Daoy (cell line): ENCODE measurements at places on chromosomes 11 and 22. TPM values are rescaled to one million over a fixed set of nuclear protein-coding genes. Genes with fewer than 3 reads are reported as not detected.

The NLRP14 gene
- 0.48 and 0.63 TPM in 2 replicates for total RNA-seq

GRCh38 chr11:85685820-85686459, at the start of gene CCDC89:
Gene CCDC89, minus strand, starts transcription at chr11:85686195. Its CDS starts 65 bp downstream, at chr11:85686130.
- peak; percentile 89 for DNase-seq

The GLB1L2 gene
- 12.6 and 13.4 TPM in 2 replicates for total RNA-seq

DNA sequence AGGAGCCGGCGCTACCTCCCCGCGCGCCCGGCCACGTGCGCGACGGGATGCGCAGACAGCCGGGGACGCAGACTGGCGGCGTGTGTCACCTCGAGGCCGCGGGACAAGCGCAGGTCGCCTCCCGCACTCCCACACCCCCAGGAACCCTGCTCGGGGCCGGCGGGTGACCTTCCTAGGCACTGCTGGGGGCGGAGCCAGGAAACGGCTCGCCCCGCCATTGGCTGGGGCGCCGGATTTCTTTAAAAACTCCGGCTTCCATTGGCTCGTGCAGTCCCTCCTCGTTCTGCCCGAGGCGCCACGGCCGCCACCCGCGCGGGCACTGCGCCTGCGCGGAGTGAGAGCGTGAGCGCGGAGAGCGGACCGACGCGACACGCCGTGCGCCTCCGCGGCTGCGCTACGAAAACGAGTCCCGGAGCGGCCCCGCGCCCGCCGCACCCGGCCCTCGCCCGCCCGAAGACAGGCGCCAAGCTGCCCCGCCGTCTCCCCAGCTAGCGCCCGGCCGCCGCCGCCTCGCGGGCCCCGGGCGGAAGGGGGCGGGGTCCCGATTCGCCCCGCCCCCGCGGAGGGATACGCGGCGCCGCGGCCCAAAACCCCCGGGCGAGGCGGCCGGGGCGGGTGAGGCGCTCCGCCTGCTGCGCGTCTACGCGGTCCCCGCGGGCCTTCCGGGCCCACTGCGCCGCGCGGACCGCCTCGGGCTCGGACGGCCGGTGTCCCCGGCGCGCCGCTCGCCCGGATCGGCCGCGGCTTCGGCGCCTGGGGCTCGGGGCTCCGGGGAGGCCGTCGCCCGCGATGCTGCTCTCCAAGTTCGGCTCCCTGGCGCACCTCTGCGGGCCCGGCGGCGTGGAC, at the start of gene PIM3:
Gene PIM3 (plus strand): TSS at position 614 of the 846 bp plus-strand sequence. CDS start 176 bp downstream, at position 790.
- DNase-seq: peak; percentile 97

DNA sequence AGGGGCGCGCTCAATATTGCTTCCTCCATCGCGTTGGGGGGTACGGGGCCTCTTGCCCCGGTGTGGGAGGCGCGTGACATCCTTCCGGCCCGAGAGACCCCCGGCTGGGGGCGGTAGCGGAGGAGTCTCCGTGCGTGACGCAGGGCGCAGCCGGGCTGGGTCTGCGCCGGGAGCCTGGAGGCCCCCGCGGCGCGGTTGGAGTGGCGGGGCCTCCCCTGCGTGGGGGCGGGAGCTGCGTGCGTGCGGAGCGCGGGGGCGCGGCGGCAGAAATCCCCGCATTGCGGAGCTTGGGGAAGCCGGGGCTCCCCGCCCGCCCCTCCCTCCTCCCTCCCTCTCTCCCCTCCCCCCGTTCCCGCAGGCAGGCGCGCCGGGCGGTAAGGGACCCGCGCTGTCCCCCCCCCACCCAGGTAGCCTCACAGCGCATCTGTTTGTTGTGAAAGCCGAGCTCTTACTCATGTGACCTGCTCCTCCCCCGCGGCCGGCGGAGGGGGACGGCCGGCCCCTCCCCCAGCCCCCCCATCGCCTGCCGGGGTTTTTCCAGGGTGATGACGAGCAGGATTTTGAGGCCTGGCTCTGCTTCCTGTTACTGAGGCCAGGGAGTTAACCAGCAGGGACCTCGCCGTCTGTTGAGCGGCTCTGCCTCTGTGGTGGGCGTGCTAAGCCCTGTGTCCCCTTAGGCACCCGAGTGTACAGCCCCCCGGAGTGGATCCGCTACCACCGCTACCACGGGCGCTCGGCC, 1.6 kb downstream of the PIM3 start:
- DNase-seq: peak; percentile 93

DNA sequence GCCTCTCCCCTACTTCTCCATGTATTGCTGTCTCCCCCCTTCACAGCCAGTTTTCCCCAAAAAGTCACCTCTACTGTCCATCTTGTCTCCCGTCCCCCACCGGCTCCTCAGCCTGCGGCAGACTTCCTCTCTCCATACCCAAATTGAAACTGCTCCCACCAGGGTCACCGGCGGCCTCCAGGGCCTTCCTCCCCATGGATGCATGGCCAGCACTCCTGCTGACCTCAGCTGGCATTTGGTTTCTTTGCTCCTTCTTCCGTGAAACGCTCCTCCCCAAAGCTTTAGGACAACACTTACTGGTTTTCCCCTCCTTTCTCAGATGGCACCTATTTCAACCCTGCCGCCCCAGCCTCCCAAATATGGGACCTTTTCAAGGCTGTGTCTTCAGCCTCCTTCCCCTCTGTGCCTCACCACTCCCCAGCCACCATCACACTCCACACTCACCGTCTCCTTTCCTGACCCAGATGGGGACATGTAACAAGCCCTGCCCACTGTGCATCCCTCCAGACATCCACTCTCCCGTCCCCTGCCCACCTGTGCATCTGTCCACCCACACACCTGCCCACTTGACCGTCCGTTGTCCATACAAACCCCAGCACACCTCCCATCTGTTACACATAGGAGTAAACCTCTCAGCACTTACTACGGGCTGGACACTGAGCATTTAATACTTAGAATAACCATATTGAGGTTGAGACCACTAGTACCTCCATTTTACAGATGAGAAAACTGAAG, 21.5 kb upstream of the ACR start:
- DNase-seq: no peak

The SHISA8 gene
- total RNA-seq: not detected in 2 replicates

DNA sequence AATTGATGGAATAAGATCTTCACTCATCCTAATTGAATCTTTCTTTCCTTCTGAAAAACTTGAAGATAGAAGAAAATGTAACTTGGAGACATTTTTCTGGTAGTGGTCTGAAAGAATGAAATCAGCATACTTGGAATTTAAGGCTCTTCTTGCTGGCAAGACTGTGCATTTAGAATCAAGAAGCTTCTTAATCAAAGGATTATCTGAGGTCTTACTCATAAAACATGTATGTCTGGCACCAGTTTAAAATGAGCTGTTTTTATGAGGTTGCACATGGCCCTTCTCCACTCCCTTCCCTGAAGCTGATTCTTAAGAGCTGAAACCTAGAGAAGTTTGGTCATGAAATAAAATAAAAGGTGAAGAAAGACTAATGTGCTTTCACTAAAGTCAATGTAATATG, 77.3 kb downstream of the ARHGEF12 start:
- peak; percentile 6 for DNase-seq

DNA sequence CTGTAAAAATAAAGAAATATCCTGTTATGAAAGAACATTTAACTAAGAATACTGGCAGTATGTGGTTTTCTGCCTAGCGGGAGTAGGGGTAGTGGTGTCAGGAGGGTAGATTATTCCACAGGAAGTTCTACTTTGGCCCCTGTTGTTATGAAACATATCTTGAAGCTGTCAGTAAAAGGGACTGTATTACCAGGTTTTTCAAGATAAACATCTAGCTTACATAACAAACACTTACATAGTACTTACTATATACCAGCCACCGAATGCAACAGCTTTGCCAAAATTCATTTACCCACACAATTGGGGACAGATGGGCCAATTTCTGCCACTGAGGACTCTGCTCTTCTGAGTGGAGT, 3.7 kb downstream of the TMEM123 start:
- no peak for DNase-seq

The HYOU1 gene
- total RNA-seq: 172 and 186 TPM in 2 replicates

GRCh38 chr22:44920183-44920582, 89.6 kb downstream of the PHF21B start:
- no peak for DNase-seq
